Stimulated activated CD8-positive, alpha-beta memory T cell treated with anti-CD3 and anti-CD28 coated beads, Interleukin-4, amount 100 ng/mL, for 1 hour (primary cell): ENCODE measurements at places on chromosomes 7 and 10.

GRCh38 chr10:1462994-1463633 lies 274.2 kb downstream of the ADARB2 start:
- no peak for DNase-seq

DNA sequence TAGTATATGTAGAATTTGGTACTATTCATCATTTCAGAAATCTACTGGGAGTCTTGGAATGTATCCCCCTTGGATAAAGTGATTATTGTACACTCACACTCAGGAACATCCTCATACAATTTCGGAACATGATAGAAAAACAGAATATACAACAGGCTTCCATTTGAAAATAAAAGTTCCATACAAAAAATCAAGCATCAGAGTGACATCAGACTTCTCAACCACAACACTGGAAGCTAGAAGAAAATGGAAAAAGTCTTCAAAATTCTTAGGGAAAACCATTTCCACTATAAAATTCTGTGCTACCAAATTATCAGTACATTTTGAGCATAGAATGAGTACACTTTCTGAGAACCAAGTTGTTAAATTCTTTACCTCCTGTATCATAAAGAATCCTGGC lies 8.8 kb downstream of the LYZL1 start:
- no peak for DNase-seq

- no peak for DNase-seq
Measured at GRCh38 chr10:12459340-12459739, 110.0 kb downstream of the CAMK1D start.

DNA sequence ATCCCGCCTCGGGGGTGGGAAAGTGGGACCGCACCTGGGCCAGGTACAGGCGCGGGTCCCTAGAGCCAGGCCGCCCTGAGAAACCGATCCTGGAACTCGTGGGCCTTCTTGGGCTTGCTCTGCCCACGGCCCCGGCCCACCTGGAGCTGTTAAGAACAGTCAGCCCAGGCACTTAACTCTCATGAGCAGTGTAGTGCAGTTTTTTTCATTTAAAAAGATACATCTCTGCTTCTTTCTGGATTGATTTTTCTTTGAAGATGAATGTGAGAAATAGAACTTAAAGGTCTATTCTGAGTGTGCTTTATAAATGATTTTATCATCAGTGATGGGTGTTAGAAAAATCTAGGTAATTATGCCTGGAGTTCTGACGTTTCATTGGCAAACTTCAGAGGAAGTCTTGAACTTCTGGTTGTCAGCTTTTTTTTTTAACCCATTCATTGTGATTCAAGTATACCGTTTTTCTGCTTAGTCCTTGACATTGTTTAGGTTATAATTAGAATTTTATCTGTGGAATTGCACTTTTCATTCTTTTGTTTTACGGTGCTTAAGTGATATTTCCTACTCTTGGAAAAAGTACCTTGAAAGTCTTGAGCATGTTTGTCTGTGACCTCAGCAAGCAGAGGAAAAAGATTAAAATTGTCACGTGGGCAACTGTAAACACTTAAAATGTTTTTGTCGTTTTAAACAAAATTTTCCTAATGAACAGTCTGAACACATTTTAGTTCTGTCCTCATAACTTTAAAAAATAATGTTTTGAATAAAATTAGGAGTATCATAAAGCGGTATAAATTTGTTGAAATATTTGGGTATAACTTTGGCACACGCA lies 906 bp downstream of the CDK1 start:
- DNase-seq: no peak

DNA sequence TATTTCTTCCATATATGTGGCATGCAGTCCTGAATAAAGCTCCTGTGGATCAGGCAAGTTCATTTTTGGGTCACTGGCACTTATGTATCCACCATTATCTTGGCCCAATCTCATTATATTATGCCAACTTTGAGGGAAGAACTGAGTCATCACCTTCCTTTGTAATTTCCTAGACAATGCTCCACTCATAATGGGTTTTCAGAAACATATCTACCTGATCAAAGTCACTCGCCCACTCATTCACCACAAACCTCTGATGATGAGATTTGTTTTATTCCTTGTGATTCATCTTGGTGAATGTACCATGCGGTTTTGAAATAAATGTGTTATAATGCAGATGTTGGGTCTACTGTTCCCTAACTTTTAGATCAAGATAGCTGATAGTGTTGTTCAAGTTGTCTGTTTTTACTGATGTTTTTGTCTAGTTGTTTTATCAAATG lies 525.8 kb downstream of the KIF20B start:
- no peak for DNase-seq

- DNase-seq: no peak
Measured at GRCh38 chr7:150788474-150789269, 11.5 kb downstream of the TMEM176B start.

DNA sequence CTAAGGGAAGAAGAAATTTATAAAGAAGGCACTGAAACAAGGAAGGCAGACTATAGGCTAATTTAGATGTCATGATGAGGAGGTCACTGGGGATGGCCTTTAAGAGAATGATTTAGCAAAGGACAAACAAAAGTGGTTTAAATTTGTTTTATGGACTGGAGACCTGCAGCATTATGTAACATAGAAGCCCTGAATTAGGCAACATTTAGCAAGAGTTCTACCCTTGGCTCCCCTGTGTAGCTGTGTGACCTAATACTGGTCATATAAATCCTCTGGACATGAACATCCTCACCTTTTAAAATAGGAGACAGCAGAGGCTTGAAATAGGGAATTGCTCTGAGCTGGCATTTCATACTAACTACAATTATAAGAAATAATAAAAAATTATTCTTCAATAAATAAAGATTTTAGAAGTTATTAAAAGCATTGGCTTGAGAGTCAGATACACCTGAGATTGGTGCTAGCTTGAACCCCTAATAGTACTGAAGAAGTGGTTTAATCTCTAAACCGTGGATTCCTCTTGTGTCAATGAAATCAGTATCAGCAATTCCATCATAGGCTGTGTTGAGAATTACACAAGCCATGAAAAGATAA lies 48.9 kb downstream of the RNLS start:
- DNase-seq: no peak

GRCh38 chr7:155815332-155816191 lies 3.3 kb upstream of the SHH start:
- no peak for DNase-seq

- no peak for DNase-seq
Measured at GRCh38 chr7:6618621-6619020, 3.2 kb downstream of the ZNF853 start.

DNA sequence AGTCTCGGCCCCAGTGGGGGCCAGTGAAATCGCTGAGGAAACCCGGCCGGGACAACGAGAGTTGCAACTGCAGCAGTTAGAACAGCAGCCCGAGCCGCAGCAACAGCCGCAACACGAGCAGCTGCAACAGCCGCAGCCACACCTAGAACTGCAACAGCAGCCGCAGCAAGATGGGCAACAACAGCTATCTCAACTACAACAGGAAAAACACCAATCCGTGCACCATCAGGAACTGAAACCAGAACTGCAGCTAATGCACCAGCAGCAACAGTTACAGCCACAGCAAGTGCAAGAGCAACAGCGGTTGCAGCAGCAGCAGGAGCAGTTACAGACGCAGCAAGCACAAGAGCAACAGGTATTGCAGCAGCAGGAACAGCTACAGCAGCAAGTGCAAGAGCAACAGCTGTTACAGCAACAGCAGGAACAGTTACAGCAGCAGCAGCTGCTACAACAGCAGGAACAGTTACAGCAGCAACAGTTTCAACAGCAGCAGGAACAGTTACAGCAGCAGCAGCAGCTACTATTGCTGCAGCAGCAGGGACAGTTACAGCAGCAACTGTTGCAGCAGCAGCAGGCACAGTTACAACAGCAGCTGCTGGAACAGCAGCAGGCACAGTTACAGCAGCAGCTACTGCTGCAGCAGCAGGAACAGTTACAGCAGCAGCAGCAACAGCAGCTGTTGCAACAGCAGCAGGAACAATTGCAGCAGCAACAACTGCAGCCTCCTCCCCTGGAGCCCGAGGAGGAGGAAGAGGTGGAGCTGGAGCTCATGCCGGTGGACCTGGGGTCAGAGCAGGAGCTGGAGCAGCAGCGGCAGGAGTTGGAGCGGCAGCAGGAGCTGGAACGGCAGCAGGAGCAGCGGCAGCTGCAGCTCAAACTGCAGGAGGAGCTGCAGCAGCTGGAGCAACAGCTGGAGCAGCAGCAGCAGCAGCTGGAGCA lies 6.1 kb downstream of the ZNF853 start:
- DNase-seq: no peak

GRCh38 chr7:94062372-94062771 lies 58.2 kb upstream of the BET1 start:
- DNase-seq: no peak

DNA sequence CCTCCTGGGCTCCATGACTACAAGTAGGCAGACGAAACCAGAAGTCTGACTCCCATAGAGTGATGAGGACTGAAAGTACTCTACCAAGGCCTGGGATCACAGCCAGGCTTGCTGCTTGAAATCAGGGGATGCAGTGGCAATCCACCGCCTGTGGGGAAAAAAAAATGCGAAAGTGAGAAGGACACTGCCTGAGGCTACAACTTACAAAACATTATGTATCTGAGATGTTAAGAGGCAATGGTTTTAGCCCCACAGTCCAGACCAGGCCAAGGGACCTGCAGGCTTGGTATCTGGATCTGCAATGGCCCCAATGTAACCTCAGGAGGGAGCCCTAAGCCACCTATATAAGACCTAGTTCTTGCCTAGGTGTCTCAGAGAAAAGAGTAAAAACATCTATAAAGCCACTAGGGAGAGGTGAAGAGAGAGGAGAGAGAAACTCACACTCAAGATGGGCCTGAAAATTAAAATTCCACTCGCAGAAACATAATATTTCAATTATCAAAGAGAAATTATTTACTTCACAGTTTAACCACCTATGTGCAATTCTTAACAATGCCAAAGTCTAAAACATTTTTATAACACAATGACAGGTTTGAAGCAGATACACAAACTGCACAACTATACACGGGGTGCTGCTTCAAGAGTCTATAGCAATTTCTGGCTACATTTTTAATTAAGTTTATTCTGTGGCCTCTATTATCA lies 13.9 kb downstream of the DNAJC1 start:
- no peak for DNase-seq

- DNase-seq: no peak
Measured at GRCh38 chr10:88617772-88618300, 31.3 kb downstream of the LIPJ start.

- no peak for DNase-seq
Measured at GRCh38 chr10:62796896-62797295, 7.6 kb upstream of the ADO start.

GRCh38 chr10:44199991-44200655 lies 184.8 kb downstream of the CXCL12 start:
- DNase-seq: no peak

DNA sequence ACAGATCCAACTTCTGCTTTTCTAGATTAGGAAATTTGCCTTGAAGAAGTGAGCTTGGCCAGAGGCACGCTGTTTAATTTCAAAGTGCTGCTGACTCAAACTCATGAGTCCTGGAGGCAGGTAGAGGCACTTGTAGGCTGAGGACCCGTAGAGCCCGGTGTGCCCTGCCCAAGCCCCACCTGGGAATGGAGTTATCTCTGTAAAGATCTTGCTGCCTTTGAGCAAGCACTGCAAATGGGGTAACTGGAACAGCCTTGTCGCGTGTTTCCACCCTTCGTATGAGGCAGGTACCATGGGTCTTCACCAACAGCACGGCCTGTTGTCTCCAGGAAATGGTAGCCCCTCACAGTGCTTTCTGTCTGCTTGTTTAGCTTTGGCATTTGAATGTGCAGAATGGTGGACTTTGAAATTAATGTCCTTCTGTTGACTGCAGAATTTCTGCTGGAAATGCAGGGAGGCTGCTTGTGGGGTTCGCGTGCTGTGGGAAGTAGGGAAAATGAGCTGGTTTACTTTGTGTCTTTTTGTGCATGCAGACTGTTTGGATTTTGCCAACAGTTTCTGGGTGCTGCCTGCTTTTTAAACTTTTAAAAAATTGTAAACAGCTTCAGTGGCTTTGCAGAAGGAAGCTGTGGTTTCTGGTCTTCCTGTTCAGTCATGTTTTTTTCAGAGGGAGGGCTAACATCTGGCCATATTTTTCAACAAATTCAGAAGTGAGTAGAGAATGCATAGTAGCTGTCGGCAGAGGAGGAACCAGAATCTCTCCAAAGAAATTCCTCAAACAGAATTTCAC lies 27.2 kb downstream of the CCM2 start:
- no peak for DNase-seq

DNA sequence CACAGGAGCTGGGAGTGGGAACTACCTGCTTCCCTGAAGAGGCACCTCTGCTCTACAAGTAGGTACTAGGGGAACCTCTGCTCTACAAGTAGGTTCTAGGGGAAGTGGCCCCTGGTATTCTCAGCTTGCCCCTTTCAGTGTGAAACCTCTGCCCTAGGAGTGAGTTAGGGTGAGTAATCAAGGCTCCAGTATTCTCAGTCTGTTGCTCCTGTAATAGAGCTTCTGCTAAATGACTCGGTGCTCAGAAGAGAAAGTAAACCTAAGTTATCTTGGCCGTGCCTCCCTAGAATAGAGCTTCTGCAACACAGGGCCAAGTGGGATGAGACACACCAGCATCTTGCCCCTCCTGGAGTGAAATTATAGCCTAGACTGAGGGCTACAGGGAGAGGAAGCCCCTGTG lies 13.4 kb upstream of the RASSF4 start:
- DNase-seq: no peak

DNA sequence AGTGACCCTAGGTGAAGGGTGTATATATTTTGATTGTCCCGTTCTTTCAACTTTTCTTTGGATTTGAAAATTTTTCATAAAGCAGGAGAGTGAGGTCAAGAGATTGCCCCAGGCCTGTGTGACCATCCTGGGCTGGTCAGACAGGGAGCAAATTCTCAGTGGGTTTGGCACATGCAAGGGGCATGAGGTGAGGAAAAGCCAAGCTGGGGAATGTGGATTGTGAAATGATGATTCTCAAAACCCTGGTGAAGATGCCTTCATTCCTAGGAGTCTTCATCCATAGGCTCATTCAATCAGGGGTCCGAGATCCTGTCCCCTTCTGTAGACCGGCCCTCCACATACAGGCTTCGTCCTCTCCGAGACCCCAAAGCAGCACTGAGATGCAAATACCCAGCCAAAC lies 27.0 kb upstream of the FAM170B start:
- DNase-seq: no peak

GRCh38 chr7:70855373-70855772 lies 276.6 kb upstream of the GALNT17 start:
- DNase-seq: no peak

GRCh38 chr7:130922206-130923112 lies 188.5 kb upstream of the KLF14 start:
- no peak for DNase-seq

GRCh38 chr7:138186951-138187351 lies 110.7 kb downstream of the AKR1D1 start:
- no peak for DNase-seq

DNA sequence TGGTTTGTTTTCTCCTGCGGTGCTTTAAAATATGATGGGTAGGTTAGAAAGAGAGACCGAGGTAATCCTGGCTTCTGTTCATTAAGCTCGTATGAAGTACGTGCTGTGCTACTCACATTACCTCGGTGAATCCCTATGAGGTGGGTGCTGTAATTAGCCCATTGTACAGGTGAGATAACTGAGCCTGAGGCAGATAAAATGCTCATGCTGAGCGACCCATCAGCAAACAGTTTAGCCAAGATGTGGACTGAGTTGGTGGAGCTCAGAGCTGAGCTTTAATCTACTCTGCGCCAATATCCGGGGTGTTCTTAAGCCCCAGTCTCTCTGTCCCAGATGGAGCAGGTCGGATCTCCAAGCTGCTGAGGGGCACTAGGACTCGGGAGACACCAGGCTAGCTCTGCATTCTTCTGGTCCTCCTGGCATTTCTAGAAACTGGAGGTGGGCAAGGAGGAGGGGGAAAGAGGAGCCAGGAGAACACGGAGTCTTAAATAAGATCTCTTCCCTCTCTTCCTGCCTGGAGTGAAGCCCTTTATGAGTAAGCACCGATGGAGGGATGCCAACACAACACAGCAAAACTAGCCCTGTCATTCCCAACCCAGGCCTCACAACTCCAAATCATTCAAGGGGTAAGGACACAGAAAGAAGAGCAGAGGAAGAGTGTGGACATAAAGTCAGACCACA lies 458.5 kb downstream of the KCNMA1 start:
- DNase-seq: no peak
